ENCODE measurements at places on chromosomes 3 and 15.
A peak's percentile ranks its signal among the peaks of the same experiment; 100 is the strongest.

DNA sequence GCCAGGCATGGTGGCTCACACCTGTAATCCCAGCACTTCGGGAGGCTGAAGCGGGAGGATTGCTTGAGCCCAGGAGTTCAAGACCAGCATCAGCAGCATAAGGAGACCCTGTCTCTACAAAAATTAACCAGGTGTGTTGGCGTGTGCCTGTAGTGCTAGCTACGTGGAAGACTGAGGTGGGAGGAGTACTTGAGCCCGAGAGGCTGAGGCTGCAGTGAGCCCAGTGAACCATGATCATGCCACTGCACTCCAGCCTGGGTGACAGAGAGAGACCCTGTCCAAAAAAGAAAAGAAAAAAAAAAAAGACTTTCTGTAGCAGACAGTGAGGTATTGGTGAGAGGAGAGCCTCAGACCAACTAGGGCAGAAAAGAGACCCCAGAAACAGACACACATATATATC, 263.8 kb downstream of the XXYLT1 start:
- no peak for DNase-seq

DNA sequence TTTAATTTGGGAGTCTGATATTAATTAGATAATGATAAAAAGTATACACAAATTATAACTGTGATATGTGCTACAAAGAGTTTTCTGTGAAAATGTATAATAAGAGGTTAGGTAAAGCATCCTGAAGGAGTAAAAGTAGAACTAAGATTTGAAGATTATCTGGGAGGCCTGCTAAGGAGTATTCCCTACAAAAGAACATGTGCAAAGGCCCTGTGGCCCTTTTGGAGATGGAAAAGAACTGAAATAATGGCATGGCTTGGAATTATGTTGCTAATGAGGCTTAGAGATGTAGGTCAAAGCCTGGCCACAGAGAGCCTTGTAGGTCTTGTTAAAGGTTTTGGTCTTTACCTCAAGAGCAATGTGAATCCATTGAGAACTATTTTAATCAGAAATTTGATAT, 82.0 kb downstream of the ZIC4 start:
- no peak for DNase-seq

GRCh38 chr3:159788291-159788690, 200.3 kb upstream of the IL12A start:
- no peak for DNase-seq

DNA sequence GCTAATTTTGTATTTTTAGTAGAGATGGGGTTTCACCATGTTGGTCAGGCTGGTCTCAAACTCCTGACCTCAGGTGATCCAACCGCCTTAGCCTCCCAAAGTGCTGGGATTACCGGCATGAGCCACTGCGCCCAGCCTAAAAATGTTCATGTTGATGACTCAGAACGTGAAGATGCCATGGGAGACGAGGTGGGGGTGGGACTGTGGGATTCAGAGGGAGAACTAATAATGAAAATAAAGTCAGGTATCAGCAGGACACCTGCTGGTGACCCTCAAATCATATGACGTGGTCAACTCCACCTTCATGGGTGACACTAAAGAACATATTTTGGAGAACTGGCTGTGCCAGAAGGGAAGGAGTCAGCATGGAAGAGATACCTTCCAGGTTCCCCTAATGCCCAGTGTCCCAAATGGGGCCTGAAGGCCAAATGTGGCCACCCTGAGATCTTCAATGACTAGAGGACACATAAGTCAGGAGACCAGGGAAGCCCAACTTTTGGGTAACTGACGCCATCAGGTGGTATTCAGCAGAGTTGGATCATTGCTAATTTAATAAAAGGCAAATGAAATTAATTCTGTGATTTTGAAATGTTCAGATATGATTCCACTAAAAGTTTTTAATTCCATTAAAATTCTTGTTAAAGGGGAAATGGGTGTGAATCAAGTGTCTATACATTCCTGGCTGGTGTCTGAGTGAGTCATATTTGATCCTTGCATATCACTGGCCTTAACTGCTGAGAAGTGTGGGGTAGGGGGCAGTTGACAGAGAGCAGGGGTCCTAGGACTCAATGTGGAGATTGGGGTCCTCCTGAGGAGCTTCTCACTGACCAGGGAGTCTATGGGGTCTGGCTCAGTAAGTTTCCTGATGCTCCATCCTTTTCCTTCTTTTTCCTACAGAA, 88.6 kb upstream of the GSK3B start:
- no peak for DNase-seq

GRCh38 chr3:197125636-197126035, 96.0 kb upstream of the MELTF start:
- DNase-seq = no peak

DNA sequence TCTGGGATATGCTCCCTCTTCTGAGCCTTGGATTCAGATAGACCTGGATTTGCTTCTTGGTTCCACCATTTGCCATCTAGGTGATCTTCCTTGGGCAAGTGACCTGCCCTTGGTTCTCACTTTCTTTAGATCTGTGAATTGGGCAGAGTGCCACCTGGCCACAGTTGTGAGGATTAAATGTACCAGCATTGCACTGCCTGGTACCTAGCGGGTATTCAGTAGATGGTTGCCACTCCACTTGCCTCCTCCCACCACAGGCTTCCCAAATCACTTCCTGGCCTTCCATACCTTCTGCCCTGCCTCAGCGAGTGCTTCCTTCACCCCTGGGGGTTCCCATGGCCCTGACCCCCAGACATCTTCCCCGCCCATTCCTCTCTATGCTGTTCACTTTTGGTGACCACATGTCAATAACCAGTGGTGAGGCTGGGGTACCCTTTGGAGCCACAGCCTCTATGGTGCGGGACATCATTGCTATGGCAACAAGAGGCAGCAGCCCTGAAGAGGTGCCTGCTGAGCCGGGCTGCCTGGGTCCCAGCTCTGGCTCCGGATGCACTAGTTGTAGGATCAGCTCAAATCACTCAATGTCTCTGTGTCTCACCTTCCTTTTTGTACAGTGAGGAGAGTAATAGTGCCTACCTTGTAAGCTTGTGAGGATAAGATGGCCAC, 40.5 kb downstream of the CMTM7 start:
- DNase-seq = peak; percentile 48

GRCh38 chr15:74642734-74643664, 27.4 kb downstream of the CLK3 start:
- DNase-seq = no peak

DNA sequence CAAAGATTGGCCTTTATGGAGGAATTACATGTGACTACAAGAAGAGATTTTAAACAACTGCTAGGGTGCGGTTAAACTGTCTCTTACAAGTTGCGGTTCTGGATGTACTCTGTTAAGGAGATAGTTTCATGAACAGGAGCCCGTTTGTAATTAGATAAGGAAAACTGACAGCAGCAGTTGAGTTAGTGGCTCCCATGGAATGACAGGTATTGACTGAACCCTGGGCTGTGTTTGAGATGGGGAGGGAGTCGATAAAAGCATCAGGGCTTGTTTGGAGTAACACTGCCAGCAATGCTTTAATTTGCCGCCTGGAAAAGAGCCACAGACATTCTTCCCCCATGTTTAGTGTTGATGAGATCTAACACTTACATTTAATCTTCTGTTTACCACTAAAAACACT, 139.9 kb downstream of the ROBO2 start:
- DNase-seq = no peak

GRCh38 chr3:86930831-86931230, 60.1 kb downstream of the VGLL3 start:
- DNase-seq = no peak

DNA sequence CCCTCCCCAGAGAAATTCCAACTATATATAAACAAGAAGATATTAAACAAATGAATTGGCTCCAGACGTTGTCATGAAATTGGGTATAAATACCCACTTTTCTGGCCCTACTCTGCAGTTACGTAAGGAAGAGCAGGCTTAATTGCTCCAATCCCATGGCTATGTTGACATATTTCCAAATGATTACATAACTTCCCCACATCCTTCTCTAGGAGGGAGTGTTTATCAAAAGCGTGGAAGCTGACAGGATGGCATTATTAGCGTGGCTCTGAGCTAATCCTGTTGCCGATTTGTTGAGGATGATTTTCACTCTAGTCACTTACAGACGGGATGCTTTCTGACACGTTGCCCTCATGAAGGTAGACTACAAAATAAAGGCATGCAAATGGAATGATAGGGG, 347.5 kb upstream of the TMCO5A start:
- no peak for DNase-seq

GRCh38 chr3:194870394-194871110, 184.9 kb downstream of the FAM43A start:
- DNase-seq = no peak

DNA sequence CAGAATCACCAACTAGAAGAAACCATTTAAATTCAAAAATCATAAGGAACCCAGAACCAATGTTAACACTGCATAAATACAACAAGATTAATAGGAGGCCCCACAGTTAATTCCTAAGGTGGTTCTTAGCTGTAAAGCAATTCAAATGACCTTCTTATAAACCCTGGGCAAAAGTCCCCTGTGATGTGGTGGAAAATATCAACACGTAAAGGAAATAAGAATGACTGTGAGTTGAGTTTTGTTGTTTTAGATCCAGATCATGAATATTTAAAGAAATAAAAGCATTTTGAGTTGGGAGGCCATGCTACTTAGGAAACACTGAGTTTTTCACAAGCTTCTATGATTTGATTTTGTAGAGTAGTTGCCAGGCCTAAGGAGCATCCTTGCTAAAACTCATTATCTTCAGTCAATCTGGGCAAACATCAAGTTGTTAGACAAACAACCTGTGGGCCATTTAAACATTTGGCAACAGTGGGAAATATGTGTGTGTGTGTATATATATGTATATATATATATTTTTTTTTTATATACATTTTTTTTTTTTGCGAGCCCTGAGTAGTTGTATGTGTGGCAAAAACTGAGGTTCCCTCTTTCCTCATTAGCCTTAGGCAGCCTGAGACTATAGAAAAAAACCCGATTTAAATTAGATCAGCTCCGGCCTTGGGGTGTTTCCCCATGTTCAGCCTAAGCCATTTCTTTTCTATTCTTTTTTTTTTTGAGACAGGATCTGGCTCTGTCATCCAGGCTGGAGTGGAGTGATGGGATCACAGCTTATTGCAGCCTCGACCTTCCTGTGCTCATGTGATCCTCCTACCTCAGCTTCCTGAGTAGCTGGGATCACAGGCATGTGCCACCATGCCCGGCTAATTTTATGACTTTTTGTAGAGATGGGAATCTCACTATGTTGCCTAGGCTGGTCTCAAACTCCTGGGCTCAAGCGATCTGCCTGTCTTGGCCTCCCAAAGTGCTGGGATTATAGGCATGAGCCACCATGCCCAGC, 8.0 kb upstream of the PXK start:
- peak; percentile 23 for DNase-seq

DNA sequence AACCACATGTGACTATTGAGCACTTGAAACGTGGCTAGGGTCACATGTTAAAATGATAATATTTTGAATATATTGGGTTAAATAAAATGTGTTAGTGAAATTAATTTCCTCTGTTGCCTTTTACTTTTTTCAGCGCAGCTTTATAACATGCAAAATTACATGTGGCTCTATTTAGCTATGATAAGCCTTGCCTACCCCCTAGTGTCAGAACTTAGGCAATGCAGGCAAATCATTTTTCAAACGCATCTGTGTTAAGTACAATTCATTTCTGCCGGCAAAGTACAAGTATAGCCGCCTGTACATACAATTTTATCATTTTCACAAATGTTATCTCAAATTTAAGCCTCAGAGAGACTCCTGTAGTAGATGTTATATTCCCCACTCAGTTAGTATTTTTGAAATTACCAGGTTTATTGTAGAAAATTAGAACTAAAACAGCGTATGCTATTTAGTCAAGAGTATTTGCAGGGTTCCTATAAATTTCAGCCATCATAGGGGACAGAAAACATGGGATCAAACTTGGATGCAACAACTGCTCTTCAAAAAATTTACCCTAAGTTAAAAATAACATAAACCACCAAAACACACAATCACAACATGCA, 56.1 kb downstream of the TAFA4 start:
- no peak for DNase-seq

DNA sequence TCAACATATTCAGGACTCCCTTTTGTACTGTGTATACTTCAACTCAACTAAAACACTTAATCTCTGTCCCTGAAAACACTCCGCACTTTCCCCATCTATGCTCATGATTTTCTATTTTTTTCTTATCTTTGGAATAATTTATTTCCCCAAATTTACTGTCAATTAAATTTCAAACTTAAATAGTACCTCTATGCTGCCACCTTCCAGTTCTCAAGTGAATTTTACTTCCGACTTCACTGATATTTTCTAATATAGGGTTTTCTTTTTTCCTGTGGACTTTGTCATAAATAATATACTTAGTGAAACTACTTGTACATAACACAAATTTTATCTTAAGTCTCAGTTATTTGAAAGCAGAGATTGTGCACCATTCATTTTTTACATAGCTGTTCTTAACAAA, 1303.3 kb downstream of the OTOL1 start:
- DNase-seq = no peak

- DNase-seq = no peak
Observed at GRCh38 chr3:135072431-135072830, 277.4 kb downstream of the EPHB1 start.

DNA sequence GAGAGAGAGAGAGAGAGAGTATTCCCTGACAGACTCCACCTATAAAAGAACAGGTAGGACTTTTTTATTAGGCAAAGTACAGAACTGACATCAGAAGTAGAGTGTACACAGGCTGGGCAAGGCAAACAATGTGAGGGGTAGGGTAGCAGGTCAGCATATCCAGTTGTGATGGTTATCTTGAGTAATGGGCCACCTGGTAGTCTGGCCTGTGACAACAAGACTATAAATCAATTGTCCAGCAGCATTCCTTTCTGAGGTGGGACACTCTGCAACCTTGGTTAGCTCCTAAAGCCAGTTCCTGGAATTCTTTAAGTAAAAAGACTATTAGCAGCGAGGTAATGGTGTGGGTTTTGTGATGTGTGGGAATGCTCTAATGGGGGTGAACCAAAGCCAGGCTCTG, 14.9 kb upstream of the TMCC1 start:
- DNase-seq = no peak

DNA sequence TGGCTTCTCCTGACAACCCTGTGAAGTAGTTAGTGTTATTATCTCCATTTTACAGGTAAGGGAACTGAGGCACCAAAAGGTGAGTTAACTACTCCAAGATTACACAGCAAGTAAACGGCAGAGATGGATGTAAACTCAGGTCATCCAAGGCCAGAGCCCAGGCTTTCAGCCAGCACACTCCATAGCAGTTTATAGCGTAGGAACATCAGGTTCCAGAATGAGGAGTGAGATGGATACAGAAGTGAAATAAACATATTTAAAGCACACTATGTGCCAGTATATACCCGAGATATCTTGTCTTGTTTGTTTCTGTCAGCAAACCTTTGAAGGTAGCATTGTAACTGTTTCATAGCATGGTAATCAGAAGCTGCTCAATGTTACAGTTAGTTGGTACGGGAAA, 279.0 kb downstream of the OXSM start:
- no peak for DNase-seq

- DNase-seq = no peak
Observed at GRCh38 chr15:58476525-58477162, 44.9 kb downstream of the LIPC start.
